ENCODE measurements at places on chromosomes 1 and 21.

- no peak for DNase-seq
Measured at GRCh38 chr21:46057710-46058241, 40.1 kb upstream of the COL6A2 start.

- DNase-seq, result no peak
Measured at GRCh38 chr1:20903437-20903836, 116.3 kb upstream of the HP1BP3 start.

DNA sequence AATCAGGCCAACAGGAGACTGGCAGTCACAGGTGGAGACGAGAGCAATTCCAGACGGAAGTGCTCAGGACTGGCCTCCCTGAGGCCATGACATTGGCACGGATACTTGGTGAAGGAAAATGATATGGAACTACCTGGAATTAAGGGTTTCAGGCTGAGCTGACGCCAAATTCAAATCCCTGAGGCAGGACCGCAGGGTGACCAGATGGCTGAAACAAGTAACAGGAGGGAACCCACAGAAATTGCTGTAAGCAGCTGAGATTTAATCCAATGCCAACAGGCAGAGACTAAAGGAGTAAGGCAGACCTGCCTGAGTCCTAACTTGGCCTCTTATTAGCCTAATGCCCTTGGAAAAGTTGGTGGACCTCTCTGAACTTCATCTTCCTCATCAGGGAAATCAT, 76.2 kb downstream of the ERG start:
- no peak for DNase-seq

DNA sequence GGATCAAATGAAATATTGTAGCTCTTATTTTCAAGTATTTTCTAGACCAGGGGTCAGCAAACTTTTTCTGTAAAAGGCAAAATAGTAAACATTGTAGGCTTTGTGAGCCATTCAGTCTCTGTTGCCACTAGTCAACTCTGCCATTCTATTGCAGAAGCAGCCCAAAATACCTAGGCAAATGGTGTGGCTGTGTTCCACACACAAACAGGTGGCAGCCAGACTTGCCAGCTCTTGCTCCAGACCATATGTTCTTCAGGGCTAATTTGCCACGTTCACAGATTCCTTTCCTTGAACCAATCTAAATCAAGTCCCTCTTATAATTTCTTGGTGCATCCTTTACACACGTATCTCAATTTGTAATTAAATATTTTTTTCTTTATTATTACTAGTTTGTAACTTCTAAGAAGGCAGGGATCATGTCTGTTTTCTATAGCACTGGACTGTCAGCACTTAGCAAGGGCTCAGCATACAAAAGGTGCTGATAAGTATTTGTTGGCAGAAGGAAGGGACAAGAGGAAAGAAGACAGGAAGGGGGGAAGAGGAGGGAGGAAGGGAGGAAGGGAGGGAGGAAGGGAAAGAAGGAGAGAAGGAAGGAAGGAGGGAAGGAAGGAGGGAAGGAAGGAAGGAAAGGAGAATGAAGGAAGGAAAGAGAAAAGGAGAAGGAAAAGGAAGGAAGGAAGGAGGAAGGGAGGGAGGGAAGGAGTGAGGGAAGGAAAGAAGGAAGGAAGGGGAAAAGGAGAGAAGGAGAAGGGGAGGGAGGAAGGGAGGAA, 106.5 kb upstream of the EDEM3 start:
- no peak for DNase-seq

DNA sequence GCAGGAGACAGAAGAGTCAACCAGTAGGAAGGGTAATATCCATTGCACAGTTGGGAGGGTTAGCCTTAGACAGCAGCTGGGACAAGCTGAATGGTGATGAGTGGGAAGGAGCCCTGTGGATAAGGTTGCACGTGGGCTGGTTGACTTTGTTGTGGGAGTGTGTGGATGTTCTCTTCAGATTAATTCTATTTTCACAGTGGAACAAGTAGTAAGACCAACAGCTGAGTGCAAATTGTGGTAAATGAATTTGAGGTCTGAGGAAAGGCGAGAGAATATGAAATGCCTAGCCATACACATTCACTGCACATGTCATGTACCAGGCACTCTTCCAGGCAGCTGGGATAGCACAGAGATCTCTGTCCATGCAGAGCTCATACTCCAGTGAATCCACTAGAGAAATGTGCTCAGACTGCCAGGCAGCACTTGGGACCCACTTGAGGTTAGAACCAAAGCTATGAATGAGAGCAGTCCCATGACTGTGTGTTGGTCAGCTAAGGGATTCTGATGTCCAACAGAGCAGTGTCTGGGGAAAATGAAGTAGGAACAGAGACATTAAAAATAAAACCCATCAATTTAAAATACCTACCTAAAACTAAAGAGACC, 25.2 kb upstream of the VTCN1 start:
- no peak for DNase-seq

- DNase-seq, result peak; percentile 70
Measured at GRCh38 chr1:32684167-32684811, 18.3 kb downstream of the SYNC start.

DNA sequence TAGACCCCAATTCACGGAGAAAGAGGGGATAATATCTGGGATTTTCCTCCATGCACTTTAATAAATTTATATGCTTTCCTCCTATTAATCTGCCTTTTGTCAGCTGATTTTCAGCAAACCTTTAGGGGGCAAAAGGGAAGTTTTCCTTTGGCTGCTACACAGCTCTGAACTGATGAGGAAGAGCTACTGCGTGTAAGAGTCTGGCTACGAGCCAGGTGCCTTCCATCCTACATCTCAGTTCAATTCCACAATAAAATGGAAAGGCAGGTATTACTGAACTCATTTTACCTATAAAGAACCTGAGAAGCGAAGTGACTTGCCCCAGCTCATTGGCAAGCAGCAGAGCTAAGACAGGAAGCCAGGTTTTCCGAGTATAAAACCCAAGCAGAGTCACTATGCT, 28.3 kb upstream of the ZNF326 start:
- peak; percentile 33 for DNase-seq

- DNase-seq, result no peak
Measured at GRCh38 chr1:77407738-77408375, 126.0 kb downstream of the AK5 start.

GRCh38 chr1:8047686-8048445, 21.8 kb upstream of the ERRFI1 start:
- DNase-seq, result no peak

GRCh38 chr1:184181044-184181443, 129.5 kb downstream of the TSEN15 start:
- no peak for DNase-seq

GRCh38 chr1:206748348-206749030, 22.1 kb upstream of the IL19 start:
- DNase-seq, result no peak

GRCh38 chr1:43348809-43349593, 9.8 kb upstream of the CDC20 start:
- peak; percentile 86 for DNase-seq

GRCh38 chr1:170970256-170970655, 34.9 kb downstream of the MROH9 start:
- no peak for DNase-seq

GRCh38 chr1:25168193-25169071, 63.9 kb downstream of the SYF2 start:
- DNase-seq, result no peak

DNA sequence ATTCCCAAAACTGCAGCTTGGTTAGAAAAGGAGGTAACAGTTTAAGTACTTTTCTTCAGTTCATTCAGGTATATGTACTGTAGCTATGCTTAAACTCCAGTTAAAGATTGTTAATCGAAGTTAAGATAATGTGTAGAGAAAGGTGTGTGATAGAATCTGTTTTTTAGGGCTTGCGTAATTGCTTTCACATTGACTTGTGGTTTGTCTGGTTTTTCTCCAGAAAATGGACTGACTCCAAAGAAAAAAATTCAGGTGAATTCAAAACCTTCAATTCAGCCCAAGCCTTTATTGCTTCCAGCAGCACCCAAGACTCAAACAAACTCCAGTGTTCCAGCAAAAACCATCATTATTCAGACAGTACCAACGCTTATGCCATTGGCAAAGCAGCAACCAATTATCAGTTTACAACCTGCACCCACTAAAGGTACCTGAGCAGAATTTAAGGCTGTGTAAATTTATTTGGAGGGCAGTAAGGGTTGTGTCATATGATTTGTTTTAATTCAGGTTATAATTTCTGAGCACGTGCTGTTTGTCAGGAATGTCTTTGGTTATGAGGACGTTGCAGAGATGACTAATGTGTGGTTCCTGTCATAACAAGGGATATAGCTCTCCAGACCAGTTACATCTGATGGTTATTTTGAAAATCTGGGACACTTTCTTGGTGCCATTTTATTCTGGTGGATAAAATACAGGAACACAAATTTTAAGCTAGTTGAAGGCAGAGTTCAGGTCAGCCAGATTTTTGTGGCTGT, 26.0 kb downstream of the ATF6 start:
- DNase-seq, result no peak

DNA sequence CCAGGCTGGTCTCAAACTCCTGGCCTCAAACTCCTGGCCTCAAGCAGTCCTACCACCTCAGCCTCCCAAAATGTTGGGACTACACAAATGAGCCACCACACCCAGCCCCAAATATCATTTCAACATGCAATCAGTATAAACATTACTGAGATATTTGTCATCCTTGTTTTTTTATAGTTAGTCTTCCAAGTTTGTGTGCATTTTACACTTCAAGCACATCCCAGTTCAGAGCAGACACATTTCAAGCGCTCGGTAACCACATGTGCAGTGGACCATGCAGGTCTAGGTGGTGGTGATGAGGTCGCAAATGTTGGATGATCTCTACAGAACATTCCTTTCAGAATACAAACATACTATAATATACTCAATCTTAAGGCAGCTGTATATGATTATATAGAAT, 23.8 kb upstream of the APP start:
- DNase-seq, result no peak

GRCh38 chr1:231201979-231202633, 38.9 kb upstream of the GNPAT start:
- no peak for DNase-seq

GRCh38 chr1:34984435-34984792, 733 bp downstream of the TMEM35B start:
- peak; percentile 40 for DNase-seq

DNA sequence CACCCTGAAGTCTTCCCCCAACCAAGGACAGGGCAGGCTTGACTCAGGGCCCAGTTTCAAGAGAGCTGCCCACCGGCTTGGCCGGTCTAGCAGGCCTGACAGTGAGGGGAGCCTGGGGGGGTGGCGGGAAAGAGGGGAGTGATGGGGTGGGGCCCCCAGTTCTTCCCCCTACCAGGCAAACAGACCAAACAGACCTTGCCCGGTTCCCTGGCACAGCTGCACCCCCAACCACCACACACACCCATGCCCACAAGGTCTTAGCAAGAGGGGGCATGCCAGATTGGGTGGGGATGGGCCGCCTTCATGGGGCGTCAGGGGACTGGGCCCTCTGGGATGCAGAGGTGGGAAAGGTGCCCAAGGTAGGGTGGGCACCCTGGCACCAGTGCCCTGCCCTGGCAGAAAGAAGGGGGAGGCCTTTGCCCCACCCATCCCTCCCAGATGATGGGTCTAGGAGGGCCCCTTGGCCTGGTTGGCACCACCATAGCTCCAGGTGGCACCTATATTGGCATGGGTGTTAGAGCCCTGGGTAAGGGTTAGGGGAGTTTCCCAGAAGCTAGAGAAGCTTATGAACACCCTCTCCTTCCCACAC, 8.9 kb downstream of the ZBTB7B start:
- no peak for DNase-seq

GRCh38 chr1:53732912-53733317, 6.0 kb downstream of the GLIS1 start:
- no peak for DNase-seq

DNA sequence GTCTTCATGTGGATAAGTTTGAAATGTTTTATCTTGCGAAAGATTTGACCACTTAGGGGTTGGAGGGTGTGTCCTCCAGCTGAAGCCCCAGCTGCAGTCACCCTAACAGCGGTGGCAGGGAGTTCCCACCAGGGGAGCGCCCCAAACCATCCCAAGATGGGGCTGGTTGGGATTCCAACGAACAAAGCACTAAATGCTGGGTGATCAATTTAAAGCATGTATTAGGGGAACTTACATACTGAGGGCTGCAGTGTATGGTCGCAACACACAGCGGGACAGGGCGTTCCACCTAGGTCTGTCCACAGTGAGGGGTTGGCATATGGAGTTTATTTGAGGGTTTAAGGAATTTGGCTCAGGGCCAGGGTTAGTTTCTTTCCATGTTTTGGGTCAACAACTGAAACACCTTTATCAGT, 26.3 kb downstream of the SLC37A1 start:
- DNase-seq, result no peak

GRCh38 chr21:26013970-26014369, 156.6 kb downstream of the APP start:
- DNase-seq, result no peak

GRCh38 chr1:12196641-12197482, 30.1 kb downstream of the TNFRSF1B start:
- no peak for DNase-seq

DNA sequence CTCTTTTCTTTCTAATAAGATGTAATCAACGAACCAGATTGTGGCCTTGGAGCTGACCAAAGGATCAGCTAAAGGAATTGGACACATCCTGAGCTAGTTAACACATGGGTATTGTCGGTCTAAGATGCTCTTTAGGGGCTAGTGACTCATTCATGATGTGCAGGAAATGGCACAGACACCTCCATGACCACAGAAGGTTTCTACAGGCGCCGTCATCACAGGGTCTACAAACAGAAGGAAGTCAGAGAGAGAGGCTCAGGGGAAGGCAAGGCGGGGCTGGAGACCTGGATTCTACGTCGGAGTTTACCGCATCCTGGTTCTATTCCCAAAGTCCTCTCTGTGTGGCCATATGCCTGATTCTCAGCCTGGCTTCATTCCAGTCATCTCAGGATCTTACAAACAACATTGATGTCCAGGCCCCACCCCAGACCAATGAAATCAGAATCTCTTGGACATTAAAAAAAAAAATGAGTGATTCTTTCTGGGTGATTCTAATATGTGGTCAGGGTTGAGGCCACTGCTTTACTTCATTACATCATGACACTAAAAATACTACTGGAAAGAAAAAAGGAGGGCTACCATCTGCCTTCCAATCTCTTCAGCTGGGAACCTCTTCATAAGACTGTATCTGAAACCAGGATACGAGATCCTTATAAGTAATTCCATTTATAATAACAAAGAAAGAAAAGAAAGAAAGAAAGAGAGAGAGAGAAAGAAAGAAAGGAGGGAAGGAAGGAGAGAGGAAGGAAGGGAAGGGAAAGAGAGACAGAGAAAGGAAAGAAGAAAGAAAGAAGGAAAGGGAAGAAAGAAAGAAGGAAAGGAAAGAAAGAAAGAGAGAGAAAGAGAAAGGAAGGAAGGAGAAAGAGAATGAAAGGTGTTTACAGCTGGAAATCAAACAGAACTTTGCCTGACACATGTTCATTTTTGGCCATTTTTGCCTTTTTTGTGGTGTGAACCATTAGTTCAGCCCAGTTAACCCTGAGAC, 11.6 kb upstream of the KCNJ15 start:
- no peak for DNase-seq

All from spinal cord (tissue), 10 donors.